ENCODE measurements at places on chromosomes 12 and 14. TPM values are rescaled to one million over a fixed set of nuclear protein-coding genes. Genes with fewer than 3 reads are reported as not detected.

HRK gene
- not detected for total RNA-seq

DNA sequence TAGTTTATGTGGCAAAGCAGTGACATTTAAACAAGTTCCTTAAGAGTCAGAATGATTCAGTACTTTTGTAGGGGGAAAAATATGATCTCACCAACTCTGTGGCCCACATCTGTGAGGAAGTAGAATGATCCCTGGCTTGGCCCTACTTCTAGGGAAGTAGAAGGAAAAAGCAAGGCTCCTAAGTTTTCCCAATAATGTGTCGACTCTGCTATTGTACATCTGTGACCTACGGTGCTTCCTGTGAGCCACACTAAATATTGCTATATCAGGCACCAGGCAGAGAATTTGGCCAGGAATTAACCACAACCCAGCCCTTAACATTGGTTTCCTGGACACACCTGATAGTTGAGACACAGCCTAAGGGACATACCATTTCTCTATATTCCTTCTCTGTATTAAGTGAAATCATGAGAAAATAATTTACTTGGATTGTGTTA lies 9.3 kb upstream of the NID2 start:
- no peak for DNase-seq

GRCh38 chr14:93683226-93683625 lies 105.1 kb downstream of the PRIMA1 start:
- DNase-seq: no peak

DCN gene
- total RNA-seq: 1.5 TPM

MYO1H gene
- total RNA-seq: not detected

TESPA1 gene
- total RNA-seq: 34.4 TPM

LRTM2 gene
- total RNA-seq: not detected

IFT81 gene
- total RNA-seq: 6.1 TPM

GRCh38 chr14:104870368-104871144 lies 5.5 kb downstream of the CEP170B start:
- DNase-seq: no peak

SLC39A2 gene
- total RNA-seq: not detected

- DNase-seq: no peak
These were observed 27.5 kb downstream of the TCHP start for GRCh38 chr12:109927622-109928021.

P2RX7 gene
- total RNA-seq: 2.2 TPM

DNA sequence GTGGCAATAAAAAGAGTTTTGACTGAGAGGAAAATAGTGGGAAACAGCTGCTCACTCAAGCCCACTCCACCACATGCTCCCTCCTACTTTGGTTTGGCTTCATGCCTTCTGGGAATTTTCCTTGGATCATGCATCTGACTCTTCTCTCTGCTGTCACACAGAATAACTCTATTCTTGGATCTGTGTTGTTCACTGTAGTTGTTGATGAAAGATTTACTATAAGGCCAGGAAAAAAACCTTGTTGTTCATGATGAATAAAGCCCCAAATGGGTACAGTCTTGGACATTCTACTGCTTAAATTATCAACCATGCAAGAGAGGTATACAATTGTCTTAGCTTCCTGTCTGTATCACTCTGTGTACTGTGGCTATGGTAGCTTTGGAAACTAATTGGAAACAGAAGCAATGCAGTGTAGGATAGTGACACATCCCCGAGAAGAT lies 70.5 kb downstream of the TMX1 start:
- no peak for DNase-seq

GRCh38 chr12:19792028-19792427 lies 352.7 kb downstream of the AEBP2 start:
- no peak for DNase-seq

ZNF10 gene
- 3.2 TPM for total RNA-seq

- no peak for DNase-seq
These were observed 1322.5 kb downstream of the FSCB start for GRCh38 chr14:43184540-43184939.

PLEKHG7 gene
- total RNA-seq: 1.3 TPM

AQP2 gene
- total RNA-seq: not detected

- DNase-seq: no peak
These were observed 67.1 kb downstream of the MON2 start for GRCh38 chr12:62533755-62534107.

DNA sequence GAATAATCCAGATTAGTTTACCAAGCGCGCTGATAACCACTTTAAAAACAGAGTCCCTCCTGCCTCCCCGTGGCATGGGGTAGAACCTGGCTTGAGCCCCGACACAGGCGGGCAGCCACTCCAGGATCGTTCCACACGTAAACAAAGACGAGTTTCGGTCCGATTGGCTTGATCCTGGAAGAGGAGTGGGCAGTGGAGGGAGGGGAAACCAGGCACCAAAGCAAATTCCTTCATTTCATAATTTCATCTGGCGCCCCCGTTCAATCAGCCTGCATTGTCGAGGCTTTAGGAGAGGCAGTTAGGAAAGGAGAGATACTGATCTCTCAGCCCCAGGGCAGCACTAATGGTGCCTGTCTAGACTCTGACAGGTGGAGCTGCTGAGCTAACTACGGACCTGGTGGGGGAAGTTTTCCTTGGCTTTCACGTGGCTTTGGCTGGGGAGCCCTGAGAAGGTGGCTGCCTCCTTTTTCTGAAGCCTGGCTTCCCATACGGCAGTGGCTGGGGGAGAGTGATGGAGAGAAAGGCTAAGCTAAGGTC lies 751 bp upstream of the GPRC5A start:
- no peak for DNase-seq

GPR132 gene
- total RNA-seq: 39.6 TPM

ATXN2 gene
- 31.5 TPM for total RNA-seq

OTX2 gene
- 0.27 TPM for total RNA-seq

KLRC2 gene
- 0.43 TPM for total RNA-seq

BCL2L2 gene
- 9.7 TPM for total RNA-seq

DNA sequence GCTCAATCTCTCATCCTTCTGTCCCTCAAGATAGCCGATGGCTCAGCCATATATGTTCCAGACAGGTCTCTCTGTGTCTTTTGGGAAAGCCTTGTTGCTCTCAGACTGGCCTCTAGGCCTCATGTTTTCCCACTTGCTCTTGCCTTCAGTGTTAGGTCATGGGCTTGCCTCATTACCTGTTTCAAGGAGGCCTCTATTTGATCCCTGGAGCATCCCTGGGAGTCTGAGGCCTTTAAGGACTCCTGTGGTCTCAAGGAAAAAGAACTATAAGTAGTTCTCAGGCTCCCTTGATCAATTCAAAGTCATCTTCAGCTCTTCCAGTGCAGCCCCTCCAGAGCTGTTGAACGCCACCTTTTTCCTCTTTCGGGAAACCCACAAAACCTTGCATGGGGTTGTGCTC lies 47.9 kb downstream of the NTF3 start:
- no peak for DNase-seq

GRCh38 chr12:76634133-76634532 lies 74.6 kb upstream of the OSBPL8 start:
- no peak for DNase-seq

DNA sequence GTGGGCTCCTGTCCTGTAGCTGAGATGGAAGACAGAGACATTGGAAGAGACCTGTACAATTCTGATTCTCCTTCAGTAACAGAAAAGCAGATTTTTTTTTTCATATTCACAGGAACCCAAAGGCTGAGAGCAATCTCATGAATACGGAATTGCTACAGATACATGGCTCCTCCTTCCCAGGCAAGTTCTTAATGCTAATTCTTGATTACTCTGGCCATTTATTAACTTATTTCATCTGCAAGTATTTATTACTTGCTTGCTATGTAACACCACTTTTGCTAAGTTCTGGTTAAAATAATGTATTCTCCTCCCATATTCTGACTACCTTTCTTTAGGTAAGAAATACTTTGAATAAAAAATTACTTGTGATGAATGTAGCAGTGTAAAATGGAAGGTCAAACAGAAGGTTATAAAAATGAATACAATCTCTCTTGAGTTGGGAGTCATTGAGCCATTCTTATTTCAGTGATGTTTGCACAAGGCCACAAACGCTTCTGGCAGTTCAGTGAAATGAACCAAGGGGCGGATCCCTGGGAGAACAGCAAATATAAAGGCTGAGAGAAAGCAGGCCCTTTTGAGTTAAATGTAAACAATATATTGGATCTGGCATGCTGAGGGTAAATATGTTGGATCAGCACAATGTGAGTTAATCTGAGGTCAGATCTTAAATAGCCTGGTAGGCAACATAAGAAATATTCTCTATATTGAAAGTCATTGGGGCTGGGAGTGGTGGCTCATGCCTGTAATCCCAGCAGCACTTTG lies 37.6 kb downstream of the MUCL1 start:
- DNase-seq: no peak

DNA sequence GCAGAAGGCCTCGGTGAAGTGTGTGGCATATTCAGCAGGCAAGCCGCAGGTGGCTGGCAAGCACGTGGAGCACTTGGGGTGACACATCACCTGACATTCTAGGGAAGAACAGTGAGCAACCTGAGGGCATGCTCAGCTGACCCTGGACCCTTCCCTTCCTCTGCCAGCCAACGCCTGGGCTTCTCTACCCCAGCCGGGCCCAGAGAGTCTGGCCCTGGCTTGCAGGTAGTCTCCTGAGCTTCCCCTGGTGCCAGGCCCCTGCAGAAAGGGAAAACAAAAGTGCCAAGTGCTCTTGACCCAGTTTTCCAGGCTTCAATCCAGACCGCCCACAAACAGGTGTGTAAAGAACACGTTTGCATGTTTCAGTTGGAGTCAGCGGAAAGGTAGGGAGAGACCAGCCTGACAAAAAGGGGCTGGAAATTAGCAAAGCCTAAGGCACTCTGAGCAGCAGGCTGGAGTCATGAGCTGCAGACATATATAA lies 45.7 kb downstream of the PRKAB1 start:
- no peak for DNase-seq

GRCh38 chr12:105576261-105576660 lies 245.8 kb downstream of the C12orf75 start:
- DNase-seq: no peak

- no peak for DNase-seq
These were observed 152.7 kb upstream of the KITLG start for GRCh38 chr12:88733008-88733407.

DNA sequence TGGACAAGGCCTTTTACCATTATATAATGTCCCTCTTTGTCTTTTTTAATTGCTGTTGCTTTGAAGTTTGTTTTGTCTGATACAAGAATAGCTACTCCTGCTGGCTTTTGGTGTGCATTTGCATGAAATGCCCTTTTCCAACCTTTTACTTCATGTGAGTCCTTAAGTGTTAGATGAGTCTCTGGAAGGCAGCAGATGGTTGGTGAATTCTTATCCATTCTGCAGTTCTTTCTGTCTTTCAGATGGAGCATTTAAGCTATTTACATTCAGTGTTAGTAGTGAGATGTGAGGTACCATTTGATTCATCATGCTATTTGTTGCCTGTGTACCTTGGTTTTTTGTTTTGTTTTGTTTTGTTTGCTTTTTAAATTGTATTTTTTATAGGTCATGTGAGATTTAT lies 208.3 kb downstream of the GPHN start:
- no peak for DNase-seq

- DNase-seq: no peak
These were observed 868.2 kb downstream of the C12orf50 start for GRCh38 chr12:87160848-87161601.

ENDOU gene
- total RNA-seq: not detected

DNA sequence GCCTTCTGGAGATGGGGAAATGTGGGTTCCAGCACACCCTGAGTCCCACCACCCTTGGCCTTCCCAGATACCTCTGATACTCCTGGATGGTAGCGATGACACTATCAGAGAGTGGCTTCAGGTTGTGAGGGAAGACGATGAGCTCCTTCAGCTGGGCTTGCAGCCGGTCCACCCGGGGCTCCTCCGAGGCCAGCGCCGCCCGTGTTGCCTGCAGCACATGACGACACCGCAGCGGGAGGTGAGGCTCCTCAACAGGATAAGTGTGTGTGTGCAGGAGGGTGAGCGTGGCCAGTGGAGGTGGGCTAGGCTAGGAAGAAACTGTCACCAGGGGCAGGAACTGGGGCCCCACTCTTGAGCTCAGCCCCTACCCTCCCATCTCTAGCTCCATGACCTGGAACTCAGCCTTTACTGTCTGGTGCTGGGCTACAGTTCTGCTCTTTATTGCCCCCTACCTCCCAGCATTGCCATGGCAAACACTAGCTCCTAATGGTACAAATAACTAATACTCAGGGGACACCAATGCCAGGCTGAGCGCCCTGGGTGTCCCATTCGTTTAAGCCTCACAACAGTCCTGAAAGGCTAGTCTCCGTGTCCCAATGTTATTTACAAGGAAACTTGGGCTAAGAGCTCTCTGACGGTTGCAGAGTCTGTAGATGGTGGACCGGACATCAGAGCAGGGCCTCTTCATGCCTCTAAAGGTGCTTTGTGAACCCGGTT lies 64.1 kb downstream of the SYNE3 start:
- DNase-seq: no peak

GRCh38 chr12:57803319-57803893 lies 15.1 kb downstream of the AVIL start:
- no peak for DNase-seq

TEX52 gene
- total RNA-seq: not detected

GPR68 gene
- total RNA-seq: 2.4 TPM

RIPK3 gene
- total RNA-seq: 11.2 TPM

CAMKK2 gene
- 37.7 TPM for total RNA-seq

DNA sequence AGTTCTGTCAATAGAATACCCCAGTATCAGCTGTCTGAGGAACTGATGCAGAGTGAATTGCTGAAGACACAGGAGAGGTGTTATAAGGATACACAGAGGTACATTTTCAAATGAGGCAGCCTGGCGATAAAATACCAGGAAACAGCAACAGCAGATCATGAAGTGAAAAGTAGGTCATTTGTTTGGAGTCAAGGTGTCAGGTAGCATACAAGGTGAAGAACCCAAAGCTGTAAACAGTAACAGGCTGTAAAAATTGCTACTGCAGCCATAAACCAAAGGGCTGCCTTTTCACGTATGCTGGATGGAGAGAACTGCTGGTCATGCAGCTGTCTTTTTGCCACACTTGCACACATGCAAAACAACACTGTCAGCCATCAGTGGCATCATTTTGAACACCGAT lies 9.3 kb upstream of the TWF1 start:
- no peak for DNase-seq

SIX6 gene
- not detected for total RNA-seq

All from GM12878 (cell line).